ENCODE measurements at places on chromosomes 7 and 10.

GRCh38 chr10:131021969-131022368 is 289.6 kb downstream of the TCERG1L start:
- no peak for DNase-seq

DNA sequence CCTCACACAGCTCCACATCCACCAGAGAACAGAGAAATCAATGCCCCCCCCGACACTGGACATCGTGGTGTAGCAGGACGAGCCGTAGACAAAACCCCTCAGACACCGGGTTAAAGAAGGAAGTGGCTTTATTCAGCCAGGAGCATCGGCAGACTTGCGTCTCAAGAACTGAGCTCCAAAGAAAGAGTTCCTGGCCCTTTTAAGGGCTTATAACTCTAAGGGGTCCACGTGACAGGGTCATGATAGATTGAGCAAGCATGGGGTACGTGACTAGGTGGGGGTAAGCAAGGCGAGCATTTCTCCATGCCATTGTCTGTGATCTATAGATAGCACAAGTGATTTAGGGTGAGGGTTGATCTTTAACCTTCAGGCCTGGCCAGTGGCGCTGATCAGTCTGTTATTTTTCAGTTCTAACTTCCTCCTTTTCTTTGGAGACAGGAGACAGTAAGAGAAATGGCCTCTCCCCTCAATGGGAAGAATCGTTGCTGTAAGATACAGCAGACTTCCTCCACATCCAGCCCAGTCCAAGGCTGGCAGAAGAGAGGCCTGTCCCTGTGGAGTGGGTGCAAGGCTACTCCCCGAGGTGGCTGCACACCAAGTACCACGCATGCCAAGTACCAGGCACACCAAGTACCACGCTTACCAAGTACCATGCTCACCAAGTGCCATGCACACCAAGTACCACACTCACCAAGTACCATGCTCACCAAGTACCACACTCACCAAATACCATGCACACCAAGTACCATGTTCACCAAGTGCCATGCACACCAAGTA is 19.5 kb upstream of the PPP2R2D start:
- DNase-seq = no peak

- no peak for DNase-seq
These were observed 41.9 kb downstream of the PRPF18 start for GRCh38 chr10:13628661-13629060.

- peak; percentile 8 for DNase-seq
These were observed 442 bp downstream of the STYXL1 start for GRCh38 chr7:76047305-76047810.

- no peak for DNase-seq
These were observed 14.2 kb downstream of the SKAP2 start for GRCh38 chr7:26850193-26850651.

- no peak for DNase-seq
These were observed 7.8 kb downstream of the UBE2D4 start for GRCh38 chr7:43933902-43934560.

- no peak for DNase-seq
These were observed 38.4 kb downstream of the ATXN7L1 start for GRCh38 chr7:105837765-105838626.

GRCh38 chr7:155963771-155964195 is 151.5 kb upstream of the SHH start:
- DNase-seq = no peak

- DNase-seq = peak; percentile 22
These were observed 17.2 kb downstream of the AP5Z1 start for GRCh38 chr7:4792537-4793126.

GRCh38 chr10:117860135-117860534 is 186.6 kb downstream of the RAB11FIP2 start:
- no peak for DNase-seq

GRCh38 chr10:85400981-85401695 is 965.5 kb downstream of the GRID1 start:
- no peak for DNase-seq

GRCh38 chr7:74338366-74339108 is 49.3 kb downstream of the CLIP2 start:
- no peak for DNase-seq

DNA sequence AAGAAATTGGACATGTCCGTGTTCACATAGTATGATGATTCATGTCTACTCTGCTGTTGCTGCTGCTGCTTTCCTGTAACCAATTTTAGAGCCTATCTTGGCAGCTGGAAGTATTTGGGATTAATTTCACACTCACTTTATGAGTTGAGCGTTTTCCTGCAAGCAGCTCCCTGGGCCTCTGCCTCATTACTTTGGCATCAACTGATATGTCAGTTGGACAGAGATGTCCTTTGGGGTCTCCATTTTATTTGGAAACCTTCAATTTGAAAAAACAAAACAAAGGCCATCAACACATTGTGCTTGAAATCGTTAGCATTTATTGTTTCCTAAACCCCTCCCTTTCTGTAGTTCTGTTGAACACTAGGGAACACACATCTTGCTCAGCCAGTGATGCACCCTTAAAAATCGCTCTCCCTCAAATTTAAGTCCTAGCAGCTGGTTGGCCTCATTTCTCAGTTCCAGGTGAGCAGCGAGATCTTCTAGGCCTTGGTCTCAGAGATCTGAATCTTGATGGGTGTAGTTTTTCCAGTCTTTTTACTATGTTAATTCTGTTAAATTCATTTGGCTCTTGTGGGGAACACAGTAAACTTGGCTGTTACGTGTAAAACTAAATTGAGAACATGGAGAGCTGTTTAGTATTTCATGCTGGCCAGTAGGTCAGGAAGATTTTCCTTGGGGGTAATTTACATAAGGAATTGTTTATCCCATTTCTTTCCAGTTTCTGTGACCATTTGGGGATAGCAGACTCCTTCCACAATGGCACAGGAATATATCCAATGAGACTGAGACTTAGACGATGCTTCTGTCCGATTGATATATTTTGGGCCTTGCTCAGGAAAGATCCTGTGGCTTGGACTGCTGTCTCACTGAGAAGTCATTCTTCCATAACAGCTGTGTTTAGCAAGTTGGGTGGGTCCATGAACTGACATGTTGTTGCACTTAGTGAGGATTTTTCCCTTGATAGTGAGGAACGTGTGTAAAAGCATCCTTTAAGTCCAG is 371.6 kb downstream of the BBS9 start:
- peak; percentile 68 for DNase-seq

DNA sequence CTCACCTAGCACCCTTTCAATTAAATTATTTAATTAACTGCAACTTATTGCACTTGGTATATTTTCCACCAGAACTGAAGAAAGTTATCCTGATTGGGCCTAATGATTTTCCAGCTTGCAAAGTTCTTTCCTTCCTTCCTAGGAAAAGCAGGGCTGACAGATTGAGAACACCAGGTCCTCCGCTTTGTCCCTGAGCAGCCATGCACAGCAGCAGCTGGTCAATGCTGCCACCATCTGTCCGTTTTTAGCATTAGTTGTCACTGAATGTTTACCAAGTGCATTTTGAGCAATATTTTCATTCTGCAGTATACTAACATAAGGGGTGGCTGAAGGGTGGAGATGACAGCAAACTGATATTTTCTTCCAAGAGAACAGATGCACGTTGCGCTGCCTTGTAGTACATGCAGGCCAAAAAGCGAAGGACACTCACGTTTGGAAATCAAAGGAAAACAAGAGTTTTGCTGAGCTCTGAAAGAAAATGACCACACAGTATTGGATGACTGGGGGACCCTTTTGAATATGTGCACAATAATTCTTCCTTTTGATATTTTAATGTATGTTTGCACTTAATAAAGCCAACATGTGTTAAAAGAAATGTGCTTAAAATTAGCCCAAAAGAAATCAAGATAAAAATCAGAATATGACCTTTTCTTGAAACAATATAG is 248.8 kb upstream of the PTN start:
- peak; percentile 77 for DNase-seq

GRCh38 chr7:95672434-95672833 is 76.1 kb upstream of the PDK4 start:
- no peak for DNase-seq

DNA sequence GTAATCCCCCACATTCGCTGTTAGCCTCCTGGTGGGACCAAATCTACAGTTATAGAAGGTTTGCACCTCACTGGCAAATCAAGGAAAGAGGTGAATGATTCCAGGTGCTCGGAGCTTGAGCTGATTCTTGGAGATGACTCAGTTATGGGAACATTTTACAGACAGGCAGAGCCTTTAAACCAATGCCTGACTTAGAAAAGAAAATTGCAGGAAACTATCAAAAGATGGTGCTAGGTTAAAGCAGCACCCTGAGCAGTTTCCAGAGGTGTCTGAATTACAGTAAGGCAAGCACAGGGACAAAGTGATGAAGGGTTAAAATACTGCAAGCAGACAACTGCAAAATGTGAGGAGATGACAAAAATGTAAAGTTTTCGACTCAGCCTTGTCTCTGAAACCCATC is 2.9 kb downstream of the LRRTM3 start:
- DNase-seq = no peak

DNA sequence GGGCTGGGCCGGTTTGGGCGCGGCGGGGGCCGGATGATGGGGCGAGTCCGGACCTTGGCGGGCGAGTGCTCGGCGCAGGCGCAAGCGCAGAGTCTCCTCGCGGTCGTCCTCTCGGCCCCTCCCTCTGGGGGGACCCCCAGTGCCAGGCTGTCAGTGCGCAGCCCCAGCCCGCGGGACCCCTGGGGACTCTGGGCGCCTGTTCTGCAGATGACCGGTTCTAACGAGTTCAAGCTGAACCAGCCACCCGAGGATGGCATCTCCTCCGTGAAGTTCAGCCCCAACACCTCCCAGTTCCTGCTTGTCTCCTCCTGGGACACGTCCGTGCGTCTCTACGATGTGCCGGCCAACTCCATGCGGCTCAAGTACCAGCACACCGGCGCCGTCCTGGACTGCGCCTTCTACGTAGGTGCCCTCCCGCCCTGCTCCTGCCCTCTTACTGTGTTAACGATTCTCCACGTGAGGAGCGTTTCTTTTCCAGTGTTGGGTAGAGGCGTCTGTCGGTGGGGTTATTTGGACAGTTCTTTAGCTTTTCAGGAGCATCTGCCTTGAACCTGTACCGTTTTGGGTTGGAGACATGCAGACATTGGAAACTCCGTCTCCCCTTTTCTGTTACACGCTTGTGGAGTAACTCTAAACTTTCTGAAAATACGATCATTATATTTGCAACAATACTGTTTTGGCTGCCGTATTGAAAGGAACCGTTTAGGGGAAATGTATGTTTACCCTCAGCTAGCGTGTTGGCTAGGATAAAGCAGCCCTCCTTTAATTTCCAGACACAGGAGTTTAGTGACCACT is 706 bp downstream of the BUB3 start:
- DNase-seq = peak; percentile 48

DNA sequence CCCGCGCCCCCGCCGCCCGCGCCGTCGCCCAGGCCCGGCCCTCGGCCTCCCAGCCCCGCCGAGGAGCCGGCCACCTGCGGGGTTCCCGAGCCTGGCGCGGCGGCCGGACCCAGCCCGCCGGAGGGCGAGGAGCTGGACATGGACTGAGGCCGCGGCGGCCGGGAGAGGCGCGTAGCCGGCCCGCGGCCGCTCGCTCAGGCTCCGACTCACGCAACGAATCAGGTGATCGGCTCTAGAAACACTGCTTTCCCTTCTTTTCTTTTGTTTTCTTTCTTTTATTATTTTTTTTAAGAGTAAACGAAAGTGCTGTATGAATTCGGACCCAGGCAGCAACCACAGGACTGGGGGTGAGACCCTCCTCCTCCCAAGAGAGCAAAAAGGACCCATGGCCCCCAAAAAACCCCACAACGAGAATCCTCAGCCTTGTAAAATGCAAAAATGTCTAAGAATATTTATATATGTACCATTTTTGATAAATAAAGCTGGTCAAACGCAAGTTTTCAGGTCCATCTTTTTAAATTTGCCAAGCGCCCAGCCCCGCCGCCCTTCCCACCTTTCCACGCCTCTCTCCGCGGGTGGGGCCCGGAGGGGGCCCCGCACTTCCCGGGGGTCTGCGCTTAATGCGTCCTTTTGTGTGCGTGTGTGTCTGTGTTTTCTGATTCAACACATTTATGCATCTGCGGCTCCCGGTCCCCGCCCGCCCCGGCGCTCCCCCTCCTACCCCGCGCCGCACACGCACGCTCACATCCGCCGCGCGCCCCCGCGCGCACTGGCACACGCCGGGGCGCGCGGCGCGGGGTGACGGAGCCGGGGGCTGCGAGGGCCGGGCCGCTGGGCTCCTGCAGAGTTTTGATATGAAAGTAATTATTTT is 4.4 kb downstream of the UNCX start:
- no peak for DNase-seq

- no peak for DNase-seq
These were observed 61.8 kb upstream of the AHR start for GRCh38 chr7:17236603-17237002.

GRCh38 chr7:130099331-130099730 is 29.0 kb downstream of the KLHDC10 start:
- no peak for DNase-seq

All from AG10803 (cell line).